ENCODE measurements at places on chromosomes 7 and 10.

DNA sequence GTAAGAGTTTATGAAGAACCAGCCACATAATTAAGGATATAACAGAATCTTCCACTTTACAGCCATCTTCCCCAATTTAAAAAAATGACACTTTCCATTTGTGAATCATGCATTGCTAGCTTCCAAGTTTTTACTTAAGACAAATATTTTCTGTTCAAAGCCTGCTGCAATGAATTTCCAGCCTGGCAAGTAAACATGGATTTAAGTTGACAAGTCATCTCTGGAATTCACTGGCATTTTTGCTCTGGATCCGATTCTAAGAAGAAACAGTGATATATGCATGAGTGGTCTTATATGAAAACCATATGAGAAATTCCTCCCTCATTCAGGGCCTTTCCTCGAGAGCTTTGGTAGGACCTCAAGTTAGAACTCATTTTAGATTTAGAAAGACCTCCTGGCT lies 116.1 kb upstream of the CDCA7L start:
- no peak for DNase-seq

DNA sequence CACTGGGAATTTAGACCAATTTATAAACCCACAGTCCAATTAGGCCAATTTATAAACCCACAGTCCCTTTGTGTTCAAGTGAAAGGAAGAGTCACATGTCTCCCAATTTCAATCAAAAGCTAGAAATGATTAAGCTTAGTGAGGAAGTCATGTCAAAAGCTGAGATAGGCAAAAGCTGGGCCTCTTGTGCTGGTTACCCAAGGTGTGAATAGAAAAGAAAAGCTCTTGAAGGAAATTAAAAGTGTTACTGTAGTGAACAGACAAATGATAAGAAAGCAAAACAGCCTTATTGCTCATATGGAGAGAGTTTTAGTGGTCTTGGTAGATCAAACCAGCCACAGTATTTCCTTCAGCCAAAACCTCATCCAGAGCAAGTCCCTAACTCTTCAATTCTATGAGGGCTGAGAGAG lies 245.0 kb downstream of the HDAC9 start:
- DNase-seq: no peak

GRCh38 chr7:505171-505570 lies 14.5 kb downstream of the PDGFA start:
- no peak for DNase-seq

DNA sequence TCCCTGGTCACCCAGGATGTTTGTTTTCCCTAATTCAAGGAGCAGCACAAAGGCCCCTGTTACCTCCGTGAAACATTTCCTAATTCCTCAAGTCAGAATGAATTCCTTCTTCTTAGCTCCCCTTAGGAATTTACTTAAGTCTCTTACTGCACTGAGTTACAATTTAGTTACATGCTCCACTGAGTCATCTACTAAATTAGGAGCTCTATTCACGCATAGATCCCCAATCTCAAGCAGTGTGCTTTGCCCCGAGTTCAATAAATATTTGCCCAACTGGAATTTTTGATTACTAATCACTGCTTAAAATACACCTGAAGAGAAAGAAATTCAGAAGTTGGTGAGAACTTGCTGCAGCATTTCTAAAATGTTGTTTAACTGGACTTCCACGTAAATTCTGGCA lies 329.4 kb upstream of the MYO3A start:
- no peak for DNase-seq

GRCh38 chr10:60314069-60314940 lies 75.4 kb downstream of the ANK3 start:
- DNase-seq: peak; percentile 72
